ENCODE measurements at places on chromosomes 12 and 14. TPM values are rescaled to one million over a fixed set of nuclear protein-coding genes. Genes with fewer than 3 reads are reported as not detected.

Gene DBX2
- not detected for total RNA-seq

Gene MGST1
- total RNA-seq = 55.9 TPM

Gene MBD6
- total RNA-seq = 99.0 TPM

DNA sequence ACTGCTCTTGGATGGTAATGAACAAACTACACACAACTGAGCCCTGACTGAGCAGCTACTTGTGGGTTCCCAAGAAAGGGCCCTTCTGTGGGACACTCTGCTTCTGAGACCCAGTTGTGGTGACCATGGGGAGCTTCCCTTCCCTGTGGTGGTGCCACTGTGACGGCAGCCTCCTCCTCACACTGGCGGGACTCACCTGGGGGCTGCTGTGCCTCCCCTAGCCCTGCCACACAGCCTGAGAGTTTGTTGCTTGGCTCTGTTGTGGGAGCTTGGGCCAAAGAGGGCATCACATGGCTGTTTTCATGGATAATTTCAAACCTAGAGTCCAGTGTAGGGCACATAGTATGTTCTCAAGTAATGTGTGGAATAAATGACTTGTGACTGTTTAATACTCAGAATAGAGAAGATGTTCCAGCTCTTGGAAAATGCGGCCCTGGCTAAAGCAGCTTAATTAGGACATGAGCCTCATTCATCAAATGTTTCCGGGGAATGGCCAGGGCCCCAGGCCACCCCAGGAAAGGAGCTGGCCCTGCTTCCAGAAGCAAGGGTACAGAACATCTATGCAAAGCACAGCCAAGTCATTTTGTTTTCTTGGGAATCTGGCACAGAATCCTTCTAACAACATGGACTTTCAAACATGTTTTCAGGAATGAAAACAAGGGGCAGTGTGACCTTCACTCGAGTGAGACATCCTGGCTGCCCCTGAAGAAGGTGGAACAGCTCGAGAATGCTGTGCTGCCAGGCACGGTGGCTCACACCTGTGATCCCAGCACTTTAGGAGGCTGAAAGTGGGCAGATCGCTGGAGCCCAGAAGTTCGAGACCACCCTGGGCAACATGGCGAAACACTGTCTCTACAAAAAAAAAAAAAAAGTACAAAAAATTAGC lies 21.2 kb downstream of the ZFYVE21 start:
- peaks cover 16% of the 10 kb centered on the region for H3K27me3 ChIP-seq
- peaks cover 27% of the 10 kb centered on the region for H3K4me1 ChIP-seq
- H3K4me3 ChIP-seq = no peak overlapping the region
- DNase-seq = no peak
- H3K27ac ChIP-seq = no peak overlapping the region

DNA sequence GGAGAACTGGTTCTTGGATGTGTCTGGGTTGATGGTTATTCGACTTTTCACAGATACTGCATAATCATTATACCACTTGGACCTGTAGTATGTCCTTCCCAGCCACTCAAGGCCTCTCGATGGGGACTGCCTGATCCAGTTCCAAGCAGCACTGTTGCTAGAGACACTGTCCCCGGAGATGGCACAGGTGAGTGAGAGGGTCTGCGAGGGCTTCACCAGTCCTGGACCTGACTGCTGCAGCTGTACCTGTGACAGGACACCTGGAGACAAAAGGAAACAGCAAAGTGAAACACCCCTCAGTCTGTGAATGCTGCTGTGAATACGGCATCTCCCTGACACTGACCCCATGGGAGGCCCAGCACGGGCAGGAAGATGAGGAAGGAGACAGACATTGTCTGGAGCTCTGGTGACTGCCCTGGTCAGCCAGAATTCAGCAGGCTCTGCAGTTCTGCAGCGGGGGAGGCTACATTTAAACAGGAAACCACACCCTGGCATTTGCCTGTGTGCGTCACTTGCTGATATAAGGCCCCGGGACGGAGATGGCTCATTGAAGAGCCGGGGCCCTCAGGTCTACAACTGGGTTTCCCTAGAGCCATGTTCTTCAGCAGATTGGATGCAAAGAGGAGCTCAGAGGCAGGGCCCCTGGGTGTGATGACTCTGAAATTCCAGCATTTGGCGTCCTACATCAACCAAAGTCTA lies 413.6 kb downstream of the TMEM121 start:
- H3K36me3 ChIP-seq = peaks cover 8% of the 10 kb centered on the region
- no peak for DNase-seq
- no peak overlapping the region for H3K27ac ChIP-seq
- no peak overlapping the region for H3K4me3 ChIP-seq
- no peaks in the 10 kb centered on the region for H3K4me1 ChIP-seq

- H3K27ac ChIP-seq = no peak overlapping the region
- H3K4me3 ChIP-seq = no peak overlapping the region
- no peaks in the 10 kb centered on the region for H3K4me1 ChIP-seq
- H3K27me3 ChIP-seq = peaks cover 7% of the 10 kb centered on the region
- peaks cover 14% of the 10 kb centered on the region for H3K36me3 ChIP-seq
- no peak for DNase-seq
Measured at GRCh38 chr12:128018067-128018466, 248.9 kb upstream of the TMEM132C start.

DNA sequence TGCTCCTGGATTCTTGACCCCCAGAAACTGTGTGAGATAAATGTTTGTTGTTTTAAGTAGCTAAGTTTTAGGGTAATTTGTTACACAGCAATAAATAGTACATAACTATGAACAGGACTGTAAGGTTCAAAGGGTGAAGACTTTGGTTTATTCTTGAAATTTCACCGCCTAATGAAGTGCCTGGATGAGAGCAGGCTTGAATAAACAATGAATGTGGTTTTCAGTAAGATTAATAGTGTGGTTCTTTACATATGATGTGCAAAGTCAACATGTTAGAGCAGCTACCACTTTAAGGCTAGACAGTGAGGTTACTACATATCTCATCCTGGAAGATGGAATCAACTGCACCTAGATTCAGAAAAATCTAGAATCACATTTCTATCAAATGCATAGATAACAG lies 145.2 kb upstream of the BTG1 start:
- H3K27ac ChIP-seq = no peak overlapping the region
- DNase-seq = no peak
- H3K4me1 ChIP-seq = peaks cover 4% of the 10 kb centered on the region
- no peaks in the 10 kb centered on the region for H3K27me3 ChIP-seq

DNA sequence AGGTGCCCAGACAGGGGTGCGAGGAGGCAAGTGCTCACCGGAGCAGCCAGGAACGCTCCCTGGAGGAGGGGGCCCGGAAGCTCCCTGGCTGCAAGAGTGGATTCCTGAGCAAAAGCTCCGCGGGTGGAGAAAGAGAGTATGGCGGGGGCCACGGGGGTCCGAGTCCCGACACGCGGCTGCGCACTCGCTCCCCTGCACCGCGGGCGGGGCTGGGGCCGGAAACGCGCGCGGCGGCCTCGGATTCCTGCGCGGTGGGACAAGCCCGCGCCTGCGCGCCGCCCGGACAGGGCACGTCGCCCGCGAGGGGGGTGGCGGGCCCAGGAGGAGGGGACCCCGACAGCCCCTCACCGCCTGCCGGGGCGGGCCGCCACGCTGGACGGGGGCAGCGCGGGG lies 27.8 kb upstream of the GPR132 start:
- peaks cover 13% of the 10 kb centered on the region for H3K36me3 ChIP-seq
- H3K4me3 ChIP-seq = peak overlapping the region; percentile 87
- DNase-seq = peak; percentile 71
- H3K27me3 ChIP-seq = peaks cover 17% of the 10 kb centered on the region
- peaks cover 21% of the 10 kb centered on the region for H3K4me1 ChIP-seq

- H3K4me3 ChIP-seq = no peak overlapping the region
- no peaks in the 10 kb centered on the region for H3K27me3 ChIP-seq
- no peak for DNase-seq
- peak overlapping the region; percentile 6 for H3K27ac ChIP-seq
- H3K36me3 ChIP-seq = no peaks in the 10 kb centered on the region
Measured at GRCh38 chr12:77818351-77818750, 12.3 kb upstream of the NAV3 start.

GRCh38 chr14:29062466-29062865 lies 295.9 kb downstream of the FOXG1 start:
- no peak overlapping the region for H3K27ac ChIP-seq
- no peaks in the 10 kb centered on the region for H3K36me3 ChIP-seq
- no peak overlapping the region for H3K4me3 ChIP-seq

DNA sequence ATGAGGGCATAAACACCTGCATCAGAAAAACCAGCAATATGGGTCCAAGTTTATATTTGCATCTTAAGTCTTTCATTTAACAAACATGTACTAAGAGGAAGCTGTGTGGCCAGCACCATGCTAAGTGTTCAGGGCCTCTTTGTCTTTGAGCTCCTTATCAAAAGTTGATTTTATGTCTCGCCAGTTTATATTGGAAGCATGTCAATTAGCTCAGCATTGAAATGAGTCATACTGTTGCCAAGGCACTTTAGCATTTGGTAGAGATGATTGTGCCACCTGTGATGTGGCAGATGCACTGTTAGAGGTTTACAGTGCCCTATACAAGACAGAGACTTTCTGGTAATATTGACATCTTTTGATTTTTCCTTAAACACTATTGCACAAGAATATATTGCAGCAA lies 68.5 kb downstream of the BHLHE41 start:
- DNase-seq = no peak
- H3K27ac ChIP-seq = no peak overlapping the region
- H3K4me1 ChIP-seq = peaks cover 9% of the 10 kb centered on the region
- H3K36me3 ChIP-seq = peaks cover 13% of the 10 kb centered on the region

DNA sequence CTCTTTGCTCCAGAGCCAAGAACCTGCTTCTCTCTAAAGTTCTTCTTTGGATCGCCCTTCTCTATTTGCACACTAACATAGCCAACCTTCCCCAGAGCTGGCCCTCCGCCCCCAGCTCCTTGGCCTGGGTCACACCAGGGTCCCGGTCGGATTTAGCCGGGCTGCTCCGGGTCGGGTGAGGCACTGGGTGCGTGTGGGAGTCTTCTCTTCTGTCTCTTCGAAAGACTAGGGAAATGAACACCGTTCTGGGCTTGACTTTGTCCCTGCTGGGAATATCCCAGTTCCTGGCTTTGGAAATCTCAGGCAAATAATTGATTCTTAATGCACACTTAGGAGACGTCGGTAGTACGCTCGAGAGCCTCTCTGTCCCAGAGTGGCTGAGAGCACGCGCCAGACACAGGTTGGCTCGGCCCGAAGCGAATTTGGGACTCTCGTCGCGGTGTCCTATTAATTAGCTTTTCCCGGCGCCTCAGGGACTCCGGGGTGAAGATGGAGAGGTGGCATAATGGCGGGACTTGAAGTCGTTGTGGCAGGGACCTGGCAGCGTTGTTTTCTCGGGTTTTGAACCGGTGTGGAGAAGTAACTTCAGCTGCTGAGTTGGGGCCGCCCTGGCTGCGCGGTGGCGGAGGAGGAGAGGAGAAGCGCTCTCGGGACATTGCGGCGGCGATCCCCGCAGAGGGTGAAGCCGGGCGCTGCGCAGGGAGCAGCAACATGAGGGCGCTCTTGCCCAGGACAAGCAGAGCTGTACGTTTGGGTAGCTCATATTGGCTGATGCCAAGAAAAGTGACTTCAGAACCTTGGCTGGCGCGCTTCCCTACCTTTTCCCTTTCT lies 7.5 kb downstream of the FOXG1 start:
- H3K4me1 ChIP-seq = peaks cover 10% of the 10 kb centered on the region
- peak overlapping the region; percentile 33 for H3K4me3 ChIP-seq
- no peaks in the 10 kb centered on the region for H3K36me3 ChIP-seq
- H3K27me3 ChIP-seq = peaks cover 20% of the 10 kb centered on the region

- no peaks in the 10 kb centered on the region for H3K36me3 ChIP-seq
- no peak overlapping the region for H3K27ac ChIP-seq
- DNase-seq = no peak
- no peaks in the 10 kb centered on the region for H3K4me1 ChIP-seq
Measured at GRCh38 chr14:56992332-56992820, 182.1 kb upstream of the OTX2 start.

- no peak for DNase-seq
- H3K27me3 ChIP-seq = no peaks in the 10 kb centered on the region
- H3K4me1 ChIP-seq = no peaks in the 10 kb centered on the region
- peaks cover 68% of the 10 kb centered on the region for H3K36me3 ChIP-seq
- no peak overlapping the region for H3K27ac ChIP-seq
Measured at GRCh38 chr12:131755305-131756113, 44.6 kb downstream of the SFSWAP start.

GRCh38 chr12:106886932-106887331 lies 68.8 kb upstream of the TMEM263 start:
- no peaks in the 10 kb centered on the region for H3K27me3 ChIP-seq
- no peak for DNase-seq
- H3K4me1 ChIP-seq = peaks cover 3% of the 10 kb centered on the region
- peaks cover 6% of the 10 kb centered on the region for H3K36me3 ChIP-seq
- H3K4me3 ChIP-seq = no peak overlapping the region

DNA sequence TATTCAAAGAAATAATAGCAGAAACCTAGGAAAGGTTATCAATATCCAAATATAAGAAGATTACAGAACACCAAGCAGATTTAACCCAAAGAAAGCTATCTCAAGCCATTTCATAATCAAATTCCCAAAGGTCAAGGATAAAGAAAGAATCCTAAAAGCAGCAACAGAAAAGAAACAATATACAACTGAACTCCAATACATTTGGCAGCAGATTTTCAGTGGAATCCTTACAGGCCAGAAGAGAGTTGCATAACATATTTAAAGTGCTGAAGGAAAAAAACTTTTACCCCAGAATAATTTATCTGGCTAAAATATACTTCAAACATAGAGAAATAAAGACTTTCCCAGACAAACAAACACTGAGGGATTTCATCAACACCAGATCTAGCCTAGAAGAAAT lies 54.3 kb downstream of the DENND5B start:
- H3K27ac ChIP-seq = no peak overlapping the region
- peaks cover 10% of the 10 kb centered on the region for H3K4me1 ChIP-seq
- no peak for DNase-seq
- H3K27me3 ChIP-seq = no peaks in the 10 kb centered on the region
- no peak overlapping the region for H3K4me3 ChIP-seq
- H3K36me3 ChIP-seq = no peaks in the 10 kb centered on the region

GRCh38 chr12:132079200-132079599 lies 64.9 kb downstream of the DDX51 start:
- peaks cover 5% of the 10 kb centered on the region for H3K27me3 ChIP-seq
- DNase-seq = no peak
- no peak overlapping the region for H3K27ac ChIP-seq
- peaks cover 9% of the 10 kb centered on the region for H3K4me1 ChIP-seq
- H3K4me3 ChIP-seq = no peak overlapping the region
- H3K36me3 ChIP-seq = peaks cover 34% of the 10 kb centered on the region

- peaks cover 3% of the 10 kb centered on the region for H3K27me3 ChIP-seq
- peaks cover 8% of the 10 kb centered on the region for H3K36me3 ChIP-seq
- H3K4me1 ChIP-seq = peaks cover under 1% of the 10 kb centered on the region
- no peak overlapping the region for H3K4me3 ChIP-seq
Measured at GRCh38 chr14:92590941-92591340, 77.4 kb downstream of the RIN3 start.

GRCh38 chr12:122984612-122985337 lies 4.3 kb downstream of the ARL6IP4 start:
- peaks cover 4% of the 10 kb centered on the region for H3K27me3 ChIP-seq
- peak overlapping the region; percentile 77 for H3K4me3 ChIP-seq
- peak overlapping the region; percentile 70 for H3K27ac ChIP-seq

GRCh38 chr12:75694534-75695268 lies 183.3 kb upstream of the KRR1 start:
- peaks cover 5% of the 10 kb centered on the region for H3K4me1 ChIP-seq
- H3K27ac ChIP-seq = no peak overlapping the region
- no peak overlapping the region for H3K4me3 ChIP-seq
- H3K36me3 ChIP-seq = no peaks in the 10 kb centered on the region
- no peak for DNase-seq

GRCh38 chr14:75941030-75941429 lies 40.8 kb downstream of the TGFB3 start:
- H3K4me3 ChIP-seq = no peak overlapping the region
- peaks cover 2% of the 10 kb centered on the region for H3K27me3 ChIP-seq

- no peaks in the 10 kb centered on the region for H3K4me1 ChIP-seq
- DNase-seq = no peak
- H3K4me3 ChIP-seq = no peak overlapping the region
- peaks cover 7% of the 10 kb centered on the region for H3K27me3 ChIP-seq
- H3K27ac ChIP-seq = no peak overlapping the region
Measured at GRCh38 chr12:130702966-130703732, 12.9 kb downstream of the RIMBP2 start.

Measured in endothelial cell (in vitro differentiated cells).